ENCODE measurements at places on chromosomes 6 and 20. TPM values are rescaled to one million over a fixed set of nuclear protein-coding genes. Genes with fewer than 3 reads are reported as not detected.

DNA sequence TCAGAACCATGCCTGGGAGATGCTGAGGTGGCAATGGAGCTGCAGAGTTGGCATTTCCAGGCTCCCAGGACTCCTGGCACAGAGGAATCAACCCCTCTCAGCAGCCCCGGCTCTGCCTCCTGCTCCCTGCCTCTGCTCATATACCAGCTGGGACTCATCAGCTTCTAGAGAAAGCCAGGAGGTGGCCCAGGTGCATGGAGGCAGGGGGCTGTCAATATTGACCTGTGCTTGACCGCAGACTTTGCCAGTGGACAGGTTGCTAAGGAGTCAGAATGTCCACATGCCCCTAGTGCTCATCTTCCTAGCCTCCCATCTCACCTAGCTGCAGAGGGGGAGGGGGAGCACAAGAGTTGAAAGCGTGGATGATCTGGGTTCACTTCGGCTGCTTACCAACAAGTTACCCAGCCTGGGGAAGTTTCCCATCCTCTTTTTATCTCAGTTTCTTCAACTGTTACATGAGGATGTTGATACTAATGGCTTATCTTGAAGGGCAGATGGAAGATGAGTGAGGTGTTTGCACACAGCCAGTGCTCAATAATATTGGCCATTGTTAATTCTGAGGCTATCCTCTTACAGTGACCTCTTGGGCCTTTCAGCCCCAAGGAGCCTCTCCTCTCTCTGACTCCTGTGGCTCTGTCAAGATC lies 9.2 kb upstream of the SCRT2 start:
- DNase-seq = no peak

DNA sequence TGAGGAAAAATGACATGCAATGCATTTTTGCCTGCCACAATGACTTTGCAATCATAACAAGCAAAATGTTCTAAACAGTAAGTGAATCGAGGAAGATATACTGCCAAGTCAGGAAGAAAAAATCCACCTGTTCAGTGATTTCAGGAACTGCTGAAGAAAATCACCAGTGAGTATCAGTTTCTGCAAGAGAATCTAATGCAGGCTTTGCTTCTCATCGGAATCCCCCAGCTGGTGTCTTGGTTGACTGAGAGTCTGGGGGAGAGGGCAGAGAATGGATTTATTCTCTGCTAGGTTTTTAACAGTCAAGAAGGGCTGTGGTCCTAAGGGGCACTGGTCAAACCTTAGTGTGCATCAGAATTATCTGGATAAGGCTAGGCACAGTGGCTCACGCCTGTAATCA lies 363.4 kb downstream of the CDH26 start:
- no peak for DNase-seq

- DNase-seq = no peak
These were observed 150.8 kb downstream of the ASCC3 start for GRCh38 chr6:100730001-100730980.

DNA sequence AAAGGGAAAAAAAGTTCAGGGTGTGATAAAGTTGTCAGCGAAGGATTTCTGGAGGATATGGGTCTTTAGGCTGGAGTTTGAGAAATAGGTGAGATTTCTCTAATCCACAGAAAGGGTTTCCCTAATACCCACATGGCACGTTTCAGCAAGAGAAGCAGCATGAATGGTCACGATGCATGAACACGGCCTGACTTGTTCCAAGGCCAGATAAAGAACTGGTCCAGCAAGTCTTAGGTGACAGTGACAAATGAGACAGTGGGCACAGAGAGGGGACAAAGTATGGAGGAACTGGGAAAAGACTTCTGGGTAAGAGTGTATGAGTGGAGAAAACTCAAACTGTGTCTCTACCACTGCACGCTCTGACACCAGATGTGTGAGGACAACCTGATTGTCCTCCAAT lies 262.0 kb upstream of the FOXQ1 start:
- DNase-seq = no peak

DNA sequence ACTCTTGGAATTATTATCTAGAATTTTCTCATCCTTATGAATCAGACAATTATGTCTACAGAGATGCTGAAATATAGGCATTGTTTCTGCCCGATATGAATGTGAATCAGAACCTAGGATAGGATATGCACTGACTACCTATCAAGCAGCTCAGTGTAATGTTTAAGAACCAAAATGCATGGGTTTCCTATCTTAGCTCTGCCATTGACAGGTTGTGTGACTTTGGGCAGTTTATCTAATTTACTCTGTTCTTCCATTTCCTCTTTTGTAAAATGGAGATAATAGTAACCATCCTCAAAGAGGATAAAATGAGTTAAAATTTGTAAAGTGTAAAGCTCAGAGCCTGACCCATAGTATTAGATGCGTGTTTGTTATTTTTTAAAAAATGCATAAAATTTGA lies 10.2 kb upstream of the AIG1 start:
- DNase-seq = no peak

GRCh38 chr20:46651091-46651962 lies at the start of gene SLC13A3:
SLC13A3 (minus strand) TSS chr20:46651459; CDS start chr20:46651421, 38 bp downstream.
- peak; percentile 56 for DNase-seq

DNA sequence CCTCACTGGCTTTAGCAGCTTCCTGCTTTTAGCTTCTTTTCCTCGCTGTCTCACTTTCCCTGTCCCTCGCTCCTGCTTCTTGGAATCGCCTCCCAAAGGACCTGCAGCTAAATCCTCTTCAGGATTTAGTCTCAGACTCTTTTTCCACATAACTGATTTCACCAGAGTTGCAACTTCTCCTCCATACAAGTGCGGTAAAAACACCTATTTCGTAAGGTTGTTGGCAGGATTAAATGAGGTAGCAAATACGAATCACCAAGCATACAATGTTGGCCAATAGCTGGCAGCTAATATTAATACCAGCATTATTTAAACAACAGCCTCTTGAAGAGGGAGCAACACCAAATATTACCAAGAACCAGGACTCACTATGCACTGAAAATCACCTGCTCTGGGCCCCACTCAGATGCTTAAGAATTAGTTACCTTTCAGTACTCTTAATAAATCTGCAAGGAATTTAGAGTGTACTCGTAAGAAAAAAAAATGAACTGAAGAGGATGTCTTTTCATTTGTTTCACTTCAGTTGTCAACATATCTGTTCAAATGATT lies 123.0 kb downstream of the DTNBP1 start:
- no peak for DNase-seq

- no peak for DNase-seq
These were observed 315.1 kb downstream of the UBE3D start for GRCh38 chr6:82750556-82750955.

GRCh38 chr6:13175759-13176158 lies 152.6 kb downstream of the TBC1D7 start:
- no peak for DNase-seq

DNA sequence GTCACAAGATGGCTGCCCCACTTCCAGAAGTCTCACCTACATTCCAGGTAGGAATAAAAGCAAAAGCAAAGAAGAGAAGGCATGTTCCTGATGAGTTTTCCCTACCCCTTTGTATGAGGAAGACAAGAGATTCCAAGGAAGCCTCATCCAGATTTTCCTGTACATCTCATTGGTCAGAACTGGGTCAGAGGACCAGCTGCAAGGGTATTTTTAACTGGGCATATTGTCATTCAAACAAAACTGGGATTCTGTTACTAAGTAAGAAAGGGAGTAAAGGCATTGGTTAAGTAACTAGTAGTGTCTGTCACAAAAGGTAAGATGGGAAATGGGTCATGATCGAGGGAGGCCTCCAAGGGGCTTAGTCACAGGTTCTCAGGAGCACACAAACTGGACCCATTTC lies 28.2 kb upstream of the RIMS4 start:
- DNase-seq = no peak

DNA sequence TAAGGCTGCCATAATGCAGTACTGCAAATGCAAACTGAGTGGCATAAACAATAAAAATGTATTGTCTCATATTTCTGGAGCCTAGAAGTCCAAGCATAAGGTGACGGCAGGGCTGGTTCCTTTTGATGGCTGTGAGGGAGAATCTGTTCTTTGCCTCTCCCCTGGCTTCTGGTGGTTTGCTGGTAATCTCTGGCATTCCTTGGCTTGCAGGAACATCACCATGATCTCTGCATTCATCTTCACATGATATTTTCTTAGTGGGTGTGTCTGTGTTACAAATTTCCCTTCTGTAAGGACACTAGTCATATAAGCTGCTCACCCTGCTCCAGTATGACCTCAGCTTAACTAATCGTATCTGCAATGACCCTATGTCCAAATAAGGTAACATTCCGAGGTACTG lies 1104.2 kb upstream of the CITED2 start:
- DNase-seq = no peak

Gene ENPP4
- 29.9 TPM for total RNA-seq

Gene SLC22A1
- not detected for total RNA-seq

Gene GRM1
- total RNA-seq = 0.31 TPM

Data from right cardiac atrium (tissue), 5 donors.